Stimulated activated CD4-positive, alpha-beta T cell treated with anti-CD3 and anti-CD28 coated beads, Interleukin-1b, Interleukin-23, amount 100 ng/mL, for 1 hour (primary cell): ENCODE measurements at places on chromosomes 12 and 14.

DNA sequence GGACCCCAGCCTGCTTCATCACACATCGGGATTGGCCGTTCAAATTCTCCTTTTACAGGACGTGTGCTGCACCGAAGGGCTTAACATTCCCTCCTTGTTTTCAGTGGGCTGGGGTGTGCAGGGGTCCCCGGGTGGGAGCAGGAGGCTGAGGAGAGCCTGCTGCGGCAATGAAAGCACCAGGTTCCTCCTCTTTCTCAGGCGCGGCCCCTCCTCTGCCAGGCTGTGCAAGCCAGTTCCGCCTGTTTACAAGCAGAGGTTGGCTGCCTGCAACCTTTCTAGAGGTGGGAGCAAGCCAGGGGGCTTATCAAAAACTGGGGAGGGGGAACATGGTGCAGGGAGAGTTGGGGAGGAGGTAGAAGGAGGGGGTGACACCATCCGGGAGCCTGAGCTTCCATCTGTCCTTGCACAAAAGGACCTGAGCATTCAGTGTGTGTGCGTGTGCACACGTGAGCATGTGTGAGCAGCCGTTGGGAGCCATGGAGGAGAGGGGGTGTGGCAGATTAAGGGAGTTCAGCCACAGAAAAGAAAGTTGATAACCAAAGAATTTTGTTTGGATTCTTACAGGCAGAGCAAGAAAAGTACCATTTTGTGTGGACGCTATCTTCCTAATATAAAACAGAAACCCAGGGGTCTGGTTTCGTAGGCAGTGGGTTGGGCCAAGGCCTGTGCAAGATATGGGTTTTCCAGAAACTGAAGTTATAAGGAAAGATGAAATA, 108.8 kb upstream of the RFLNA start:
- no peak for DNase-seq

GRCh38 chr14:77094672-77095284, 3.3 kb upstream of the CIPC start:
- DNase-seq: peak; percentile 60

DNA sequence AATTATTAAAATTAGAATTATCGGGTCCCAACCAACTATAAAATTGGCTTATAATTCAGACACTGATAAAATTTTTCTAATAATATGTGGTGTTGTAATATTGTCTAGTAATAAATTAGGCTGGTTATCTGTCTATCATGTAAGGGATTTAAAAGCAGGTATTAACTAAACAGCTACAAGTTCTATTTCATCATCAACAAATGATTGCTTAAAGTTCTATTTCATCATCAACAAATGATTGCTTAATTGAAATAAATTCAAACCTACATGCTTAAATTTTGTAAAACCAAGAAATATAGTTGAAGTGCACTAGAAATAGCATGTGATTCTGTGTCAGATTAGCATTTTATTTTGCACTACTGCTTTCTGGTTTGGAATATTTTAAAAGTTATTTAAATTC, 34.1 kb downstream of the SLCO1A2 start:
- no peak for DNase-seq

GRCh38 chr14:35826952-35827416, 846 bp downstream of the BRMS1L start:
- no peak for DNase-seq

- DNase-seq: no peak
Measured at GRCh38 chr14:74864198-74864597, 11.7 kb downstream of the PROX2 start.

GRCh38 chr14:24417832-24418491, 11.5 kb downstream of the CBLN3 start:
- DNase-seq: no peak

DNA sequence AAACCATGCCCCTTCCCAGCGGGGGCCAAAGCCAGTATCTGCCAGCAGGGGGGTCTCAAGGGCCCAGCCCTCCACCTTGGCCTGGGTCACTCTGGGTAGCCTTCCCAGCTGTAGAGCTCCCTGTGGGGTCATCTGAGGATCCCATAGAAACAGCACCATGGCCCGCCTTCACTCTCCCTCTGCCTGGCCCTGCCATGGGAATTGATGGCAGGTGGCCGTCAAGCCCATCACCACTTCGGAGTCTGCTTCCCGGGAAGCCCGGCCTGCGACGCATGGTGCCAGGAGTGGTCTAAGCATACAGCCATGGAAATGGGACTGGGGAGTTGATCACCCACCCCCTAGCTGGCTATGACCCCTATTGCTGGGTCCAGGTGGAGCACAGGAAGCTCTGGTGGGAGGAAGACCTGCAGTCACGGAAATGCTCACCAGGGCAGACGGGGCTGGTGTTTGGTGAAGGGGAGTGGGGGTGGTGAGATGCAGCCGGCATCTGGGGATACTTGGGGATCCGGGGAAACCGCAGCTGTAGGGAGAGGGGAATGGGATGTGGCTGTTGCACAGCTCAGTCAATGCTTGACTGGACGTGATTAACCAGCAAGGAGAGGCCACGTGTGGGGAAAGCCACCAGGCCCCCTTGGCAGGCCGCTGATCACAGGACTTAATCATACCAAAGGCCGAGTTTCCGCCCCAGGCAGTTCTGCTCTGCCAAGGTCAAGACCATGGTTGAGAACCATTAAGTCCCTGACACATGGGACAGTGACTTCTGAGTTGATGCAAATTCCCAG, 52.2 kb upstream of the DIO3 start:
- no peak for DNase-seq

DNA sequence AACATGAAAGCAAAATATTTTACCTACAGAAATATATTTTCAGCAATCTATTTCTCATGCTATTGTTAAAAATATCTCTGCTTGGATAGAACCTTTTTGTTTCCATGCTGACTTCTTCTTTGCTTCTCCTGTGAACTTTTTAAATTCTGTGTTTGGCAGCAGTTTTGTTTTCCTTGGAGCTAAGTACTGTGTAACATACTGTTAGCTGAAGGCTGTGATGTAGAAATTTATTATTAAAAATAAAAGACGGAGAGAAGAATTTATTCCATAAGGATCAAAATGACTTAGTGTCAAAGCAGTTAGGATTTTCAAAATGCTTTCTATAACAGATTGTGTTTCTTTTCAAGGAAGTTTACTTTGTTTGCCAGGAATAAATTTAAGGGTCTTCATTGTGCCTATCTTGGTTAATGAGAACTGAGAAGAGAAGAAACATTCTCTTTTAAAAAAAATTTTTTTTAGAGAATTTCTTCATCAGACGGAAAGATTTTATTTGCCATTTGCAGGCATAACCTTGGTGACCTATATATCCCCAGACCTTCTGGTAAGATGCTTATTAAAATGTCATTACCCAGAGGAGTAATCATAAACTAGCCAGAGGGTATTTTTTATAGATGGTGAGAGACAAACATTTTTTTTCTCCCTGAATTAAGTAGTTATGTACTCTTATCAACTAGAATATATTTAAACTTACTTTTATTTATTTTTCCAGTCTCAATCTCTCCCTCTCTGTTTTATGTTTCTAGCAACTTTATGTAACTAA, 147.1 kb upstream of the SLCO1C1 start:
- no peak for DNase-seq

GRCh38 chr14:58401587-58401986, 5.9 kb downstream of the TOMM20L start:
- DNase-seq: no peak

DNA sequence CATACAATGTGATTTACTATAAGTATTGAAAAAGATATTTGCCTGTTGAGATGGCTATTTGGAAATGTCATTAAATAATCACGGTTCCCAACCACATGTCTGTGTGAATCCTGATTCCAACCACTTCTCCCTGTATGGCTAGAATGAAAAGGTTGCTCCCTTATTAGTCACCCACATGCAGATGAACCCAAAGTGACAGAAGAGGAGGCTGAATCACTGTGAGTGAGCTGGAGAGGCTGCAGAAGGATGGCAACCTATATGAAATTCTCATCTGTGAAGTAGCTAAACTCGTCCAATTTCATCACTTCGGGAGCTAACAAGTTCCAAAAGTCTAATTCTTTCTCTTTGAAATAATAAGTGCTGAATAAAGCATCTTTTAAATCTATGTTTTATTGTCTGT, 300.5 kb downstream of the PRKD1 start:
- DNase-seq: no peak

DNA sequence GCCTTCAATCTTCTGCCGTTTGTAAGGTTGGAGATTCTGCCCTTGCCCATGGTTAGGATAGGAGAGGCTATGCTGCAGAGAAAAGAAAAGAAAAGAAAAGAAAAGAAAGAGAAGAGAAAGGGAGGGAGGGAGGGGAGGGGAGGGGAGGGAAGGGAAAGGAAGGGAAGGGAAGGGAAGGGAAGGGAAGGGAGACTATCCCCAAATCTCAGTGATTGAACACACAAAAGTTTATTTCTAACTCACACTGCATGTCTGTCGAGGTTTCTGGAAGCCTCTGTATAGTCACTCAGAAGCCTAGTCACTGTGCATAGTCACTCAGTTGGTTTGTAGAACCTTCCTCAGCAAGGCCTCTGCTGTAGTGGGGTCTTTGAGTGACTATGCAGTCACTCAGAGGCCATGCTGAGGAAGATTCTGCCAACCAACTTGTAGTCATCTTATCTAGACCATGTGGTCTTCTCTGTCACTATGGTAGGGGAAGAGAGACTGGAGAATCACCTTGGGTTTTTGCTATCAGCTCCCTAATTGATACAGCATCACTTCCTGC, 52.3 kb upstream of the ABCC9 start:
- DNase-seq: no peak

DNA sequence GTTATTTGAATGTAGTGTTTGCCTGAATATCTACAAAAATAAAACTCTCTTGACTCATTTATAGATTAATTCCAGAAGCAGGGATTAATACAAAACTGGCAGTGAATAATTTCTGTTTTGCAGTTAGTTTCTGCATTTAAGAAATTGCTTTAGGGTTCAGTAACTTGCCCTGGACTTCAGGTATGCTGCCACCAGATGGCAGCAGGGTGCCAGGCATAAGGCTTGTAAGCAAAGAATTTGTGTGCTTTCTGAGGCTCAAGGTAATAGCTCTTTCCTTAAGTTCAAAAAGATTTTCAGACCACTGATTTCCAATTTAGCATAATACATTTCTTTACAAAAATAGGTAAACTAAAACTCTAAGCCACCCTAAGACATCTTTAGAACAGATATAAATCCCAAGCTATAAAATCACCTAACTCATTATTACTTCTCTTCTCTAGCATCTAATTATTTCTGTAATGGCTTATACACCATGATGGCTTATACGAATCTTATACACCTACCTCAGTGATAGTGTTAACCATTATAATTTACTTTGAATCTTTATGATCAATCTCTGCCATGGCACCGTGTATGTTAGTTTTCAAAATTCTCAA, 398.3 kb downstream of the APAF1 start:
- peak; percentile 17 for DNase-seq

DNA sequence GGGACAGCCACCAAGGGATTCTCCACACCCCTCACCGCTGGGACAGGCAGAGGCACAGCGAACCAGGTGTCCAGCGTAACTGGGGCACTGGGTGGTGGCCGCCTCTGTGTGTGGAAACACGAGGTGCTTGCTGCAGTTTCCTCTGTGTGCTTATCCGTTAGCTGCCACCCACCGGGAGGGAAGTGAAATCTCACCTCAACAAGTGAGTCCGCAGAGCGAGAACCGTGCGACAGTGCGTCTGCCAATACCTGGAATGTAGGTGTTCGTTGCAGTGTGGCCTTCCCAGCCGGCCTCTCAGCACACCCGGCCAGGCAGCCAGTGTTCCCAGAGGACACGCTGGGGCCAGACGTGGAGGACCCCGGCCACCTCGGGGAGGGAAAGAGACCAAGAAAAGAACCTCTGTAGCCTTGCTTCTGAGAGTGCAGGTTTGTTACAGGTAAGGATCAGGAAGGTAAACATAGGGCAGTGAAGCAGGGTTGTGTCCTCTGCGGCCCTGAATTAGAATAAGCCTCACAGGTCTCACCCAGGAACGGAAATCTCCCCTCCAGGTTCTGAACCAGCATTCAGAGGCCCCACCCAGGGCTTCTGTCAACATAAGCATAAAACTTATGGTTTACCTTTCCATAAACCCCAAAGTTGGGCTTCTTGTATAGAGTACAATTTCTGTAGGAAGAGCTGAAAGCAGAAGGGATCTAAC, 1.5 kb downstream of the BCL2L14 start:
- no peak for DNase-seq

DNA sequence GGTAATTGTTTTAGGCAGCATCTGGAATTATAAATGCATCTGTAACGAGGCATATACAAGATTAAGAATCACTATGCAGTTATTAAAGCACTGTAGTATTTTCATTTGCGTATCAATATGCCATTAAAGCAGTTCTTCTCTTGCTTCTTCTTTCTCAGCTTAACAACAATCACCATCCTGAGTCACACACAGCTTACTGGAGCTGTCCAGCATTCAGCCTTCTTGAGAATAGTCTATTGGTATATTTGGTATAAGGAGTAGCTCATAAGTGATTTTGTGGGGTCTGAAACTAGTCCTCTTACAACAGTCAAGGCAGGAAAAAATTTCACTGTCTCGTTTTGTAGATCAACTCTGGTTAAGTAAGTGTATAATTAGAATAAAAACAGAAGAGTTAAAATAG, 523.0 kb upstream of the FOXG1 start:
- DNase-seq: no peak

- no peak for DNase-seq
Measured at GRCh38 chr12:11209113-11209512, 22.4 kb upstream of the TAS2R42 start.

DNA sequence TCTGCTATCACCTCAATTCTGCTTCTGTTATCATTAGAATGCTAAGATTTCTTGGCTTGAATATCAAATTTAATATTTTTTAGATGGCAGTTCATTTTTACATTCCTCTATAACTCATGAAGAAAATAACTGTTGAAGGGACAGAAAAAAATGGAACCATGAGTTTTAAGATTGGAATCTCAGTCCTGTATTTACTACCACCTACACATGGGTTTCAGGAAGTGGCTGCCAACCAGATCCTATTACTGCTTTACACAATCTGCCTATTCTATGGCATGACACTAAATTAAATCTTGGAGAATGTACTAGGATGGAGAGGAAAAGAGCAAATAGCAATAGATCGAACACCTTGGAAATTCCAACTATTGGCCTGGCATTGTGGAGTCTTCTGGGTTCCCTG, 140.8 kb downstream of the DUSP6 start:
- no peak for DNase-seq

DNA sequence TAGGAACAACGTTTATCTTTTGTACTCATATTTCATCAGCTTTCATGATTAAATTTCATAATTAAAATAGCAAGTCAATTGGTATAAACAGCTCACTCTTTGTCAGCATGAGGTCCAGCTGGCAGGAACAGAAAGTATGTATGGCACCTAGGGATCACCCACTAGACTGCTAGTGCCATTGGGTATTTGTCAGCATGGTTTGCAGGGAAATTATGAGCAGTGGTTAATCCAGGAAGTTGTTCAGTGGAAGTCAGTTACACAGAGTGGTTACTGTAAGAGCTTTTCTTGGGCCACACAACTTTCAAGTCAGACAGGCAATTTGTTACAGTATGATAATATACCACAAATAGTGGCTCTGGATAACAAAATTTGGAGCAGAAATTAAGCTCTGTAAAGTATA, 340.3 kb upstream of the RGS6 start:
- DNase-seq: no peak
